Effector CD4-positive, alpha-beta T cell (primary cell): ENCODE measurements at places on chromosomes 5 and 9.

- no peak for DNase-seq
These were observed 85.1 kb upstream of the LRRTM2 start for GRCh38 chr5:138960145-138960692.

GRCh38 chr5:134600600-134600999, 32.0 kb downstream of the SAR1B start:
- DNase-seq = no peak

GRCh38 chr5:59178482-59178881, 595.6 kb downstream of the RAB3C start:
- no peak for DNase-seq

- DNase-seq = no peak
These were observed 8.5 kb downstream of the DUSP1 start for GRCh38 chr5:172762214-172763119.

DNA sequence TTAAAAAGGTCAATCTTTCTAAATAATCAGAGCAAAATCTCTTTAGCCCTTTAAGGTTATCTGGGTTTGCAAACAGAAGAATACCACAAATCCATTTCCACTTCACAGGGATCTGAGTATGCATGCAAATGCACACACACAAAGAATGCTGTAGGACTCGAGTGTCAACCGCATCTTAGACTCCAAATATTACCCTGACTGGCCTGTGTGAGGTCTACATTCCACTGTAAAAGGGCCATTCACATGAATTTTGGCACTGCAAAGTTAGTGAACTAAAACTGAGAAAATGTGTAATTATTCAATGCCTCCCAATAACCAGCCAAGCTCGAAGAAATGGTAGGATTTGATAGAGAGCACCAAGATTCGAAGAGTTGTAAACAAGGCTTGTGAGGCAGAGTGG, 199.9 kb downstream of the AGTPBP1 start:
- no peak for DNase-seq

DNA sequence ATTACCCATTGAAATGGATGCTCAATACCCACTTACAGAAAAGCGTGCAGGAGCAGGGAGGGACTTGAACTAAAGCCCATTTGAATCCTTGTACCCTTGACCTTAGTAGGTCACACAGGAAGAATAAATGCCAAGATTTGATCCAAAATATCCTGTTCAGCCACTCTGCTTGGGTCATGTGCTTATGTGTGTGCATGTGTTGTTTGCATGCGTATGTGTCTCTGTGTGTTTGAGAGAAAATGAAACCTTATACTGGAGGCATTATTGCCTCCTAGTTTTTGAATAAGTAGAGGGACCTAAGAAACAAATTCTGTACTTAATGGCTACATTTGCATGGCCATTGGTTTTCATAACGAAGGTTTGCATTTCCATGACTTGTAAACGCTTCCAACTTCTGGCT, 63.4 kb upstream of the TRIM32 start:
- no peak for DNase-seq

DNA sequence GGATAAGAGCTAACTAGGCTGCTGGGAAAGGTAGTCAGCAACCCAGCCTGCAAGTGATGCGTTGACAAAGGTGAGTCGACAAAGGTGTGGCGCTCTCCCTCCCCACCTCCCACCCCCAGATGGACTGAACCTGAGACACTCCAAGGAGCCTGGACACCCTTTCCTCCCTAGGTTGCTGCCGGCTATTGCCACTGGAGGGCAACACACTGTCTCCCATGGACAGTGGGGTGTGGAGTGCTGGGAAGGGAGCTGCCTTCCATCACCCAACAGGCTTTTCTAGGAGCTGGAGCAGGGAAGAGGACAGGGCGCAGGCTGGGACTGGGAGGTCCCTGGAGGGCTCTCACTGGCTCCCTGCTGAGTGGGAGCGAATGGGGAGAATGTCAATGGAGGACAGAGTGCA, 75.4 kb upstream of the ARAP3 start:
- DNase-seq = no peak

- DNase-seq = no peak
These were observed 30.5 kb upstream of the CKMT2 start for GRCh38 chr5:81202655-81203054.

DNA sequence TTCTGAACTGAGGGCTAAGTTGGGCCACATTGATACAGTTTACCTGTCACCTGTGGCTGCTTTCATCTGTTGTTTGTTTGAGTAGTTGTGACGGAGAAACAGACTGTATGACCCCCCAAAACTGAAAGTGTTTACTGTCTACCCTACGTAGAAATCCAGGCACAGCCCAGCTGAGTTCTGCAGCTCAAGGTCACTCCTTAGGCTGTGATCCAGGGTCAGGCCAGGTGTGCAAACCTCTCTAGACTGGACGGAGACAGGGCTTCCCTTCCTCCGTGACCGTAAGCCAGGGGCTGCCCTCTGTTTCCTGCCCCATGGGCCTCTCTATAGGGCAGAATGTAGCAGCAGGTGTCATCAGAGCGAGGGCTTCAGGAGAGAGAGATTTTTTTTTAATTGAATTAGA, 207.9 kb upstream of the OTULINL start:
- DNase-seq = no peak

- DNase-seq = no peak
These were observed 124.3 kb upstream of the SLC24A2 start for GRCh38 chr9:19913151-19913550.

- DNase-seq = no peak
These were observed 624.4 kb upstream of the C9orf72 start for GRCh38 chr9:28197653-28198052.

GRCh38 chr9:119788921-119789320, 419.7 kb upstream of the BRINP1 start:
- DNase-seq = no peak

DNA sequence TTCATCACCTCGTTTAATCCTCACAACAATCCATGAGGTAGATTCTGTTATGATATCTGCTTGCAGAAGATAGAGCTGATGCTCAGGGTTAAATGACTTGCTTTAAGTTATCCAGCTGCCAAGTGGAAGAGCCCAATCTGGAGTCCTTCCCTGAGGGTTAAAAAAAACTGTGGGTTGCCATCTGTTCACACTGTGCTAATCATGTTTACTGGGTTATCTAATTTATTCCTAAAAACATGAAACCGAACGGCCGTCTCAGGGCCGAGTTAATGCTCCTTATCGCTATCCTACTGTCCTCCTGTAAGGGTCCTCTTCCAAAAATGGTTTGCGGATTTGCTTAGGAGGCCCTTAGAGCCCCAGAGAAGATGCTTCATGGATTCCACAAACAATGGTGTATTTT, 153.3 kb downstream of the YIPF5 start:
- DNase-seq = no peak

- no peak for DNase-seq
These were observed 166.0 kb downstream of the ADAMTSL1 start for GRCh38 chr9:18639911-18640310.

GRCh38 chr5:456351-457194, 13.6 kb downstream of the EXOC3 start:
- DNase-seq = no peak

- no peak for DNase-seq
These were observed 35.2 kb upstream of the PITX1 start for GRCh38 chr5:135069016-135069770.

GRCh38 chr9:121447321-121447834, 52.3 kb downstream of the GGTA1 start:
- DNase-seq = no peak

GRCh38 chr5:172451771-172452197, 2.5 kb downstream of the SH3PXD2B start:
- no peak for DNase-seq

GRCh38 chr9:34047864-34048726, 592 bp downstream of the UBAP2 start:
- peak; percentile 28 for DNase-seq

GRCh38 chr5:164012371-164012770, 507.0 kb downstream of the MAT2B start:
- DNase-seq = no peak

DNA sequence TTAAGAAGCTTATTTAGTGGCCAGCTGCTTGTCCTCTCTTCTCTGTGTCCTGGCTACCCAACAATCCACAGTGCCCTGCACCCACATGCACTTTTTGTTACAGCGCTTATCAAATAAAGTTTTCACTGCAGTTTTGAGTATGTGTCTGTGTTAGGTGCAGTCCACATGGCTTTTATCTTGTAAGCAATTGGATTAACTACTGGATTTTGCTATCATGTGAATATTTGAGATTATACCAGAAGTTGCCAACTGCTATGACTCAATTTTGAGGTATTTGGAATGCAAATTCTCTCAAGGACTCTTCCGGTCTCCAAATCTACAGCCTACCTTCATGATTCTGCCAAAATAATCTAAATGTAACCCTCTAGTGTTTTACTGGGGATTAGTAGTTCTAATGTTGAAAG, 690.2 kb downstream of the NR2F1-AS1 start:
- no peak for DNase-seq

GRCh38 chr5:58887721-58888409, 305.0 kb downstream of the RAB3C start:
- DNase-seq = no peak

DNA sequence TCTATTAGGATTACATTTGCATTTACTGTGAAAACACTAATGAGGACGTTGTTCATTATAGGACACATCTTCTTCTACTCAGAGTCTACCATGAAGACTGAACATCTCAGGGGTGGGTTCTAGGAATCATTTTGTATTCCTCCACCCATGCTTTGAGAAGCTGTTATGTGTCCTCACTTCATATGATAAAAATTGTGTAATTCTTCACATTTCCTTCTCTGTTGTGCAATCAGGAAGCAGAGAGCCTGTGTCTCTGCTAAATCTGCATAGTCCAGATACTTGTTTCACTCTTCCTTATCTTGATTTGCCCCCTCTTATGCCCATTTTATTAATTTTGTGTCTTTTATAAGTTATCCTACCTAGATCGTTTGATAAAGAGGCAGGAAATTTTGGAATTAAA, 97.8 kb upstream of the IQGAP2 start:
- DNase-seq = no peak

- peak; percentile 24 for DNase-seq
These were observed 13.2 kb downstream of the TSPAN17 start for GRCh38 chr5:176660530-176660859.

DNA sequence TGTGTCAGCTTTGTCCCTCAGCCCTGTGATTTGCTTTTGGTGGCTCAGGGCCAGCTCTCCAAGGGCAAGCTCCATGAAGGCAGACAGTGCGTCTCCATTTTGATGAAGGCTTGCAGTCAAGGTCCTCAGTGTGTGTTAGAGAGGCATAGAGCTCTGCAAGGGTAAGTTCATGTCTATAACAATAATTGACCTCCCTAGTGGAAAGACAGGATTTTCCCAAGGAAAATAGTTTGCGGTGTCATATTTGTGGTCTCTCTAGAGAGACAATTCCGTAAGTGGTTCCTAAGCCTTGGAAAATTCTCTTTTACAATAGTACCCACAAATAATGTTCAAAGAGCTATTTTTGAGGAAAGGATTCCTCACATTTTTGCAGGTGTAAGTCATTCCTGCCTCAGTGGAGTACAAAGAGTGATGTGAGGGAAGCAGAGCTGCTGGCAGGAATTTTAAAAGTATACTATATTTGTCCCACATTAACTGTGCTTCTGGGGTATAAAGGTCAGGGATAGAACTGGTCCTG, 40.2 kb downstream of the SLC1A3 start:
- no peak for DNase-seq

- no peak for DNase-seq
These were observed 212.9 kb downstream of the RANBP17 start for GRCh38 chr5:171074747-171075146.

DNA sequence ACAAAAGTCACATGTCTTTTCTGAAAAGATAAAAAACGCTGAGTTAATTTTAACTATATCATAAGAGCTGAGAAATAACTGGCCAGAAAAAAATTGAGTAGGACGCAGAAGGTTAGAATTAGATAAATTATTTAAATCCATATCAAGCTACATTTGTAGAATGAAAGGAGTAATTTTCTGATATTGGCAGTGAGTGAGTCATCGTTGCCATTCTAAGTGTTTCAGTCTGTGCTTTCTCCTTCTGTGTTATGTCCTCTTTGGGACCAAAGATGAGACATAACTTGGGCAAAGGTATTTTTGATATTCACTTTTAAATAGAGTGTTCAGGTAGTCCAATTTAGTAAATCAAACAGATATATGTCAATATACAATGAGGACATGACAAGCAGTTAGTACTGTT, 34.4 kb upstream of the KCNN2 start:
- DNase-seq = no peak

DNA sequence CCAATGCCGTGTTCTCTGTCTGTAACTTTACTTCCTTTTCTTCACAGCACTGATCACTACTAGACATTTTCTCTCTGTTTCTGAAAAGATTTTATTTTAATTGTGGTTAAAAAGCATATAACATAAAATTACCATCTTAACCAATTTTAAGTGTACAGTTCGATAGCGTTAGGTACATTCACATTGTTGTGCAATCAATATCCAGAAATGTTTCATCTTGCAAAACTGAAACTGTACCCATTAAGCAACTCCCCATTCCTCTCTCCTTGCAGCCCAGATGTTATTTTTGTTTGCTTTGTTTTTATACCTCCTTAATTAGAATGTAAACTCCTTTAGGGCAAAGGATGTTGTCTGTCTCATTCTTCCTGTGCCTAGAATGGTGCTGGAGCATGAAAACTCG, 47.5 kb downstream of the COL27A1 start:
- no peak for DNase-seq

- no peak for DNase-seq
These were observed 15.3 kb upstream of the KLF4 start for GRCh38 chr9:107504585-107505455.

GRCh38 chr5:151095341-151096000, 14.6 kb upstream of the TNIP1 start:
- no peak for DNase-seq

DNA sequence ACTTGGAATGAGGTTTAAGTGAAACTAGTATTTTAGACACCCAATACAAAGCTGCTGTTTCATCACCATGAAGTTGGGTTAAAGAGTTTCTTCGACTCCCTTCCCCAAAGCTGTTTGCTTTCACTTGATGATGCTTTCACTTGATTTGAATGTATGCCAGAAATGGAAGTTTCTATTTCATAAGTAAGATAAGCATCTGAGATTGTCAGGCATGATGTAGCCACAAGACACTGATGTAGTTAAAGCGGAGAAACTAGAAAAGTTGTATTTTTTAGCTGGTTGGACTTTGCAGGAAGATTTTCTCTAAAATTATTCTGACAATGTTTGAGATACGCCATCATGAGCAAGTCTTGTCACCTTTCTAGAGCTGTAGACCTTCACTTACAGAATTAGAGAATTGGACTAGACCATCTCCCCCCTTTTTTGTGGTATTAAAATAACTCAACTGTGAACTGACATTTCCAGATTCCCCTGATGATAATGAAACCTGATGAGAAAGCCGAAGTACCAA, 20.0 kb downstream of the MOCS2 start:
- no peak for DNase-seq

GRCh38 chr5:23627976-23628375, 120.6 kb downstream of the PRDM9 start:
- DNase-seq = no peak
